K562 (cell line): ENCODE measurements at places on chromosomes 2 and 18. TPM values are rescaled to one million over a fixed set of nuclear protein-coding genes. Genes with fewer than 3 reads are reported as not detected.

- peak; percentile 60 for DNase-seq
- no peaks in the 10 kb centered on the region for H3K36me3 ChIP-seq
- H3K4me3 ChIP-seq = no peak overlapping the region
- H3K27me3 ChIP-seq = no peaks in the 10 kb centered on the region
- no peak overlapping the region for H3K27ac ChIP-seq
Measured at GRCh38 chr18:24488824-24489493, 28.5 kb downstream of the HRH4 start.

- no peaks in the 10 kb centered on the region for H3K4me1 ChIP-seq
- H3K36me3 ChIP-seq = no peaks in the 10 kb centered on the region
- H3K27me3 ChIP-seq = peaks cover 9% of the 10 kb centered on the region; the same call in 1 of the 2 replicates
- H3K4me3 ChIP-seq = no peak overlapping the region
- DNase-seq = no peak
Measured at GRCh38 chr2:95284886-95285541, 10.8 kb downstream of the PROM2 start.

The CLK1 gene
- total RNA-seq = 29.7 and 29.9 TPM in 2 replicates

The HOXD9 gene
- not detected in 2 replicates for total RNA-seq

DNA sequence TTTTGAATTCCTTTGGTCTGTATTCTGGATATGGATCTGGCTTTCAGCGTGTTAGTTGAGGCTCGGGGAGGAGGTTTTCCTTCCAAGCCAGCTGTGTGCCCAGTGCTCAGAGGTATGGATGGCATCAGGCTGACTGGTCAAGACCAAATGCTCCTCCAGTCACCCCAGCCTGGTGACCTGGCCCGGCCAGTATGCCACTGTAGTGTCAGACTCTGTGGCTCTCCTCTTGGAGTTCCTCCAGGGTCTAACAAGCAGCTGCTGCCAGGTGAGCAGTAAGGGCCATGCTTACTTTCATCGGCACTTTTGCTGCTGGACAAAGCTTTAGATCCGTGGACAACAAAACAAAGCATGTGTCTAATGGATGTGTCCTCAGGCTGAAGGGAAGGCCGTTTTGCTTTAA is 44.1 kb downstream of the CABLES1 start:
- H3K4me3 ChIP-seq = no peak overlapping the region
- H3K27ac ChIP-seq = no peak overlapping the region
- no peaks in the 10 kb centered on the region for H3K4me1 ChIP-seq
- no peak for DNase-seq
- H3K36me3 ChIP-seq = no peaks in the 10 kb centered on the region

The PROM2 gene
- total RNA-seq = 0.07 TPM in 1 of 2 replicates, not detected in the other

DNA sequence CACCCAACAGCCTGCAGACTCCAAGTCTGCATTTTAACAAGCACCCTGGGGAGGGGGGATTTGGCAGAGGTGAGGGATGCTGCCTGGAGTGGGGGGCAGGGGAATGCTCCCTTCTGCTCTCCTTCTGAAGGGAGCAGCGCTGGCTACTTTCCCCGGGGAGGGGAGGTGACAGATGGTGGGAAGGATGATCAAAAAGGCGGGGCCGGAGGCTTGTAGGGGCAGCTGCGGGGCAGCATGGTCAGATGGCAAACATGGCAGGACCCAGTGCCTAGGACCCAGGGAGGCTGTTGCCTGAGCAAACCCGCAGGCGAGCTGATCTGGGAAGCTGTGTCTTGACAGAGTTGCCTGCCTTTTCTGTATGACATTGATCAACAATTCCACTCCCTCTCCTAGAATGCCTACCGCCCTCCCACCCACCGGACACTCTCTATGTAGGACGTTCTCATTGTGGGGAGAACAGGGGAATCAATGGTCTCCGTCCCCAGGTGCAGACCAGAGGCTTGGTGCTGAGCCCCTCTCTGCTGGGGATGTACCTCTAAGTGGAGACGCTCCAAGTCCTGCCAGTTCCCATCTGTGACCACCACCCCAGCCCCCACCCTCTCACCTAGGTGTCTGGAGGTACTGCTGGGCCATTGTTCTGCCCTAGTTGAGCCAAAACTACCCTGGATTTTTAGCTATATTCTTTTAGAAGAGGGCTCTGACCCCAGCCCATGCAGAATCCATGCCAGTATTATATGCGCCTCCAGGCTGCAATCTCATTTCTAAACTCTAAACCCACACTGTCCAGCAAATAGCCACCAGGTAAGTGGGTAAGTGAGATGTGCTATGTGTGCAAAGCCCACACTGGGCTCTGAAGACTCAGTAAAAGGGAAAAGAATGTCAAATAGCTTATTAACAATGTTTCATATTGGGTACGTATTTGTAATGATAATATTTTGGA is 89.7 kb upstream of the SEC11C start:
- no peak overlapping the region for H3K4me3 ChIP-seq
- no peaks in the 10 kb centered on the region for H3K36me3 ChIP-seq
- H3K27me3 ChIP-seq = peaks cover 5% of the 10 kb centered on the region
- DNase-seq = no peak

The LOXHD1 gene
- total RNA-seq = not detected in 2 replicates
